ENCODE measurements at places on chromosomes 2 and 18.

GRCh38 chr2:38170067-38170466, 94.1 kb upstream of the CYP1B1 start:
- no peak for DNase-seq

- DNase-seq: no peak
These were observed 348.2 kb upstream of the GYPC start for GRCh38 chr2:126307740-126308139.

DNA sequence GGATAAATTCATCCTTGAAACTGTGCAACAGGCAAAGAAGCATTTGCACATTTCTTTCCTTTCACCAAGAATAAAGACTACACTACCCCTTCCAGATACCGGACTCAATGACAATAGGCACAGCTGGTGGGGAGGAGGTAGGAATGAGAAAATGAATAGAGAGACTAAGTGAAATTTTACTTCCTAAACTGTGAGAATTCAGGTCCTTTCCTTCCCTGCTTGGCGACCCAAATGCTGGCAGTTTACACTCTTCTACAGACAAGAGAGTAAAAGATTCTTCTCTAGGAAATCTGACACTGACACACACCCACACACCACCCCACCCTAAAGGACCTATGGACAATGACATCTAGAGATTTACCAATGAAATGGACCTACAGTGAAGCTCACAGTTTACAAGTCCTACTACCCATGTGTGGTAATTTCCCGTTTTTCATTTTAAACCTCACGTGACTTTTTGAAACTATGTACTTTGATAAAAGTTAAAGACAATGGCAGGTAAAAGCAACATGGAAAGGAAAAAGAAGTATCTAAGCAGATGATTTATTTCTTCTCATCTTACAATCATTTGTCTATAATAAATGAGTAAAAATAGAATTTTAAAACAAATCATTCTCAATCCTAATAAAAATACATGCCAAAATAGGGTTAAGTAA, 27.9 kb downstream of the REV1 start:
- no peak for DNase-seq

- DNase-seq: no peak
These were observed 72.8 kb upstream of the CTDP1 start for GRCh38 chr18:79606621-79607331.
